Activated T-helper 1 cell treated with anti-CD3 and anti-CD28 coated beads, Interleukin-2, amount 50 U/mL, for 16 hours (primary cell): ENCODE measurements at places on chromosomes 6 and 20.

GRCh38 chr6:17986656-17987446, 584 bp downstream of the KIF13A start:
- DNase-seq: no peak

DNA sequence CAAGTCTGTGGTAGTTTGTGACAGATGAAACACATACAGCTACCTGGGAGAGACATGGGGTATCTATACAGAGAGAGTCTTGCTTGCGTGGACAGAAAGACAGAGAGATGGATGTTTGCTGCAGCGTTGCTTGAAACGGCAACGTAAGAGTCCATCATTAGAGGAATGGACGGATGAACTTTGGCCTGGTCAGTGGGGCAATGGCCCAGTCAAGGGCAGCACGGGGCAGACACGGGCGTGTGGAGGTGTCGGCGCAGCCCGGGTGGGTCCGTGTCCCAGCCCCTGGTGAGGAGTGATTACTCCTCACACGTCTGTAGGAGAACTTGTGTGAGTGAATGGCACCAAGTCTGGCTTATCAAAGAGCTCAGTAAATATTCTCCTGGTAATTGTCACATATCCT, 21.9 kb downstream of the DACT2 start:
- no peak for DNase-seq

GRCh38 chr6:49979584-49979983, 10.2 kb upstream of the DEFB113 start:
- no peak for DNase-seq

- DNase-seq: no peak
These were observed 10.5 kb downstream of the BCL2L1 start for GRCh38 chr20:31712112-31712553.

- no peak for DNase-seq
These were observed 50.8 kb downstream of the GRM4 start for GRCh38 chr6:34095136-34095505.

DNA sequence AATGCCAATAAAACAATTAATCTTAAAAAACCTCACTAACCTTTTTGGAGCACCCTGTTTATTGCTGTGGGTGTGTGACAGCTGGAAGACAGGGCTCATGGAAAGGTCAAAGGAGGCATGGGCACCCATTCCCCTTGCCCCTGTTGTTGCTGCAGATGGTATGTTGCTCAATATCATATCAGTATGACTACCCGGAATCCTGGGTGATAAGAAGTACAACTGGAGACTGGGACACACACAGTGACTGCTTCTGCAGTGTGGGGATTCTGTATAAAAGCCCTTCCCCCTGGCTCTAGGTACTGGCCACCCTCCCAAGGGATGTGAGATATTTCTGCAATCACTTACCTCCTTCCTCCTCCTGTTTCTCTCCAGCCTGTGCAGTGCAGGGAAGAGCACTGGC, 47.3 kb upstream of the IL20RA start:
- no peak for DNase-seq

- no peak for DNase-seq
These were observed 631.1 kb downstream of the COL12A1 start for GRCh38 chr6:74574794-74575193.

- DNase-seq: peak; percentile 54
These were observed 48.9 kb downstream of the ANKRD60 start for GRCh38 chr20:58179432-58180099.

- no peak for DNase-seq
These were observed 422 bp downstream of the NCR3 start for GRCh38 chr6:31592396-31592771.

DNA sequence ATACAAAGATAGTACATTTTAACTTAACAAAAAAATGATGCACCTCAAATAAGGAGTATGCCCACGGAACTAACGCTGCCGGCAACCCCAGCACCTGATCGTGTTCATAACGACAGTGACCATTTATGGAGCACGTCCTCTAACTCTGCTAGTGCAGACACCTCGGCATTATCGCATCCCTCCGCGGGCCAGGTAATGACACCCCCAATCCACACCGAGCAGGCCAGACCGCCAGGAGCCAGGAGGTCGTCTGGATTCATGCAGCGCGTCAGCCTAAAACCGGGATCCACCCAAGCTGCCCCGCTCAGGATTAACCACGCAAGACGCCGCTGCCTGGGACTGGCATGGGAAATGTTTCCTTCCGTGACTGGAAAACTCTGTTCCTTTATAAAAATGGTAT, 34.1 kb downstream of the DACT2 start:
- DNase-seq: no peak

DNA sequence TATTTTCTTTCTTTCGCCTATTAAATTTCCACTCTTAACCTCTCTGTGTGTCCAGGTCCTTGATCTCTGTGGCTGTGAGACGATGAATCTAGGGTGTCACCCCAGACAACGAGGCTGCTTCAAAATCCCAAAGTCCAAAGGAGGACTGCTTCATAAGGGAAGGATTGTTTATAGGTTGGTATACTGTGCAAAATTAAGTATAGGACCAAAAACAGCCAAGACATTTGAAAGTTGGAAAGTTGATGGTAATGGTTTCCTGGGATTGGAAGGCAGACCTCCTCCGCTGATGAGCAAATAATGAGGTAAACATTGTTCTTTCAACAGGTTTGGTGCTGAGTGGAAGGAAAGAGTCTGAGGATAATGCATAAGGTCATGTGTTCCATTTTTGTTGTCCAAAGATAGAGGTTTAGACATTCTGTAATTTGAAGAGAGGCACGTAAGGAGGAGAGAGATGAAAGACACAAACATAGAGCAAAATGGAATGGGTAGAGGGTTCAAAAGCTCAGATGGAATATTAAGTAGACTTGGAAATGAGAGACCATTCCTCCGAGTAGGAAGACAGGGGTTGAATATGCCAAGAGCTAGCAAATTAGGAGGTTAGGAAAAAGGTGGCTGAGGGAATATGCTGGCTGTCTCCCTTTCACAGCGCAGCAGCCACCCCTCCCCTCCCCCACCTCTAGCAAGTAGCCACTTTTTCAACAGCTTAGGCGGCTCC, 24.8 kb downstream of the ZNF311 start:
- DNase-seq: no peak

DNA sequence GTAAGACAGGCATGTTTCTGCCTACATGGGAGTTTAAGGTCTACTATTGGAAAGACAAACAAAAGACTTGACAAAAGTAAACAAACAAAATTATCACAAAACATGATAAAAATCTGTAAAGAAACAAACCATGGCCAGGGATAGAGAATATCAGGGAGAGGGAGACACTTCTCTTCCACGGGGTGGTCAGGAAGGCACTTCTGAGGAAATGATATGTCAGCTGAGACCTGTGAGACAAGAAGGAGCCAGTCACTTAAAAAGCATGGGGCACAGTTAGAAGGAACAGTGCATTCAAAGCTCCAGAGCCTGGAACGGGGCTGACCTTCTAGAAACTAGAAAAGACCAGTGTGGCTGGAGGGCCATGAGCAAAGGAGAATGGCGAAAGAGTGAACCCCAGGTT, 35.1 kb upstream of the SLC16A10 start:
- no peak for DNase-seq

GRCh38 chr6:13523826-13524622, 36.6 kb upstream of the GFOD1 start:
- no peak for DNase-seq

- DNase-seq: no peak
These were observed 141.8 kb downstream of the SIM1 start for GRCh38 chr6:100322886-100323285.

DNA sequence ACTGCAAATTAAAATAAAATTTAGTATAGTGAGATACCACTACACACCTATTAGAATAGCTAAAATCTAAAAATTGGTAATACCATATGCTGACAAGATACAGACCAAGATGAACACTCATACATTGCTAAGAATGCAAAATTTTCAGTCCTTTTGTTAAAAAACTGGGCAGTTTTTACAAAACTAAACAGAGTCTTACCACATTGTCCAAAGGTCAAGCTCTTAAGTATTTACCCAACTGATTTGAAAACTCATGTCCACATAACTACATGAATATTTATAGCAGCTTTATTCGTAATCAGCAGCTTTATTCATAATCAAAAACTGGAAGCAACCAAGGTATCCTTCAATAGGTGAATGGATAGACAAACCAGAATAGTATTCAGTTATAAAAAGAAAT, 10.0 kb downstream of the POLR3F start:
- no peak for DNase-seq

- DNase-seq: no peak
These were observed 40.1 kb downstream of the THEMIS start for GRCh38 chr6:127860723-127861122.

GRCh38 chr6:9540534-9541126, 874.2 kb downstream of the TFAP2A start:
- DNase-seq: no peak

DNA sequence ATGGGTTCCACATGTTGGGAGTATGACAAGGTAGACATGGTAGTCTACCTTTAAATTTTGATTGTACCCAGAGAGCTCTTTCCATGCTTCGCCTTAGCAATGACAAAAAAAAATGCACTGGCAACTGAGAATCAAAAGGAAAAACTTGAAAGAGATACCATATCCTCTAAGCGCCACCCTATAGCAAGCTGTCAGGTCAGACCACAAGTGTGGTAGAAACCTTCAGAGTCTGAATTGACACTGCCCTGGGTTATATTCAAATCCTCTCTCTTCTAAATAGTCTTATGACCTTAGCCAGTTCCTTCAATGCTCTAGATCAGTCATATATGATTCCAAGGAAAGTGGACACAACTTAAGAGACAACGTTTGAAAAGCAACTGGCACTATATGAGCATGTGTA, 45.6 kb upstream of the SMLR1 start:
- DNase-seq: no peak

DNA sequence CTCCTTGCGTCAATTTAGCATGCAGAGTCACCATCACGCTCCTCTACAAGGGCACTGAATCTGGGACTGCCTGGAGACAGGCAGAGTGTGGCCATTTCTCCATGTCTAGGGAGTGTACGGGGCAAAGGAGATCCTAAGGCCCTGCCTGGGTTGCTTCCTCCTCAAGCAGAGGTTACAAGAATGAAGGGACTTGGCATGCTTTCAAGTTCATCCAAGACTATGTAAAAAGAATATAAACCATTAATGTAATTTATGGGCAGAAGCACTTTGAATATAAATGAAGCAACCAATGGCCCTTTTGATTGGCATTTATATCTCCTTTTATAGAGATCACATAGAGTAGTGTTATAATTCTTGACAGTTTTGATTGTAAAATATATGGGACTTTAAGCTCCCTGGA, 137.5 kb downstream of the BTBD3 start:
- DNase-seq: no peak

DNA sequence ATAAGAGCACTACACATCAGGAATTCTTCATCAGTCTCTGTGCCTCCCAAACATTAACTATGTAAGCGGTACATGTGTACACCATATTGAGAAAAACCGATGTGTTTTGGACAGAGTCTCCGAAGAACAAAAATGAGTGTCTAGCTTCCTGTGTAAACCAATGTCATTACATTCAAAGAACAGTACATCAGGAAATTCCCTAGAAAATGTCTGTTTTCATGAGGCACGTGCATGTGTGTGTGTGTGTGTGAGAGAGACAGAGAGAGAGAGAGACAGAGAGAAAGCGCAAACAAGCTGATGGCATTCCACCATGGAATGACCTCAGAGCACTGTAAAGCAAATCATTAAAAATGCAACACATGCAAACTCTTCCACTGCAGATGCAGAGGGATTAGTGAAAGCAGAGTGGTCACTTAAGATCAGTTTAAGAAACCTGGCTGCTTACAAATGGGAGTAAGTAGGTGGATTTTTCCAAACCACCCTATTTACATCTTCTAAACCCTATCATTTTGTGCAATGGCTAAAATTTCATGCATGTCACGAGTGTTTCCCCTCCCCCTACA, 133.9 kb downstream of the HIVEP2 start:
- DNase-seq: no peak

DNA sequence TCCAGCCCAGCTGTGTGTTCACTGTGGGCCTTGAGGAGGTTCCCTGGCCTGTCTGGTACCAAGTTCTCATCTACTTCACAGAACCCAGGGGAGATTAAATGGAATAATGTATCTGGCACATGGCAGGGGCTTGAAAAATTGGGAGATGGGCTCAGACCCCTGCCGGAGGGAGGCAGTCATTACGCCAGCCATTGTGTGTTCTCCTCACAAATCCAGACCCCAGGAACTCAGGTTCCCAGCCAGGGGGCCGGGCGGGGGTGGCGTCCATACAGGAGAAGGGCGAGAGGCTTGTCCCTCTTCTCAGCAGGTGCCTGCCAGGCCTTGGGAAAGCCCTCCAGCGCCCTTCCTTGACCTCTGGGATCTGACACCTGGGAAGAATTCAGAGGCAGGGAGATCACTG, 8.1 kb downstream of the NOL4L start:
- DNase-seq: no peak

DNA sequence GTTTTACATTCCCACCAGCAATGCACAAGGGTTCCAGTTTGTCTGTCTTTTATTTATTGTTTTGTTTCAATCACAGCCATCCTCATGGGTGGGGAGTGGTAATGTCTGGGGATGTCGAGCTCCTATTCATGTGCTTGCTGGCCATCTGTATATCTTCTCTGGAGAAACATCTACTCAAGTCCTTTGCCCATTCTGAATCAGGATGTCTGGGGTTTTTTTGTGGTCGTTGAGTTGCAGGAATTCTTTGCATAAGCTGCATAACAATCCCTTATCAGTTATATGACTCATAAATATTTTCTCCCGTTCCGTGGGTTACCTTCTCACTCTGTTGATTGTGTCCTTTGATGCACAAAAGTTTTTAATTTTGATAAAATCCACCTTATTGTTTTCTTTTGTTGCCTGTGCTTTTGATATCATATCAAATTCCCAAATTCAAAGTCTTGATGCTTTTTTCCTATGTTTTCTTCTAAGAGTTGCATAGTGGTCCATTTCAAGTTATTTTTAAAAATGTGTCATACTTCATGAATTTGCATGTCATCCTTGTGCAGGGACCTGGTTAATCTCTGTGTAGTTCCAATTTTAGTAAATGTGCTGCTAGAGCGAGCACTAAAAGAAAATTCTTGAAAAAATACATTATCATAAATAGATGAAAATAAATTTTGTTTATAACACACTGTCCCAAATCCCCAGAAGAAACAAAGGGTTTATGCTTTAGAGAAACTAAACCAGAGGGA, 54.9 kb upstream of the PDE10A start:
- no peak for DNase-seq

DNA sequence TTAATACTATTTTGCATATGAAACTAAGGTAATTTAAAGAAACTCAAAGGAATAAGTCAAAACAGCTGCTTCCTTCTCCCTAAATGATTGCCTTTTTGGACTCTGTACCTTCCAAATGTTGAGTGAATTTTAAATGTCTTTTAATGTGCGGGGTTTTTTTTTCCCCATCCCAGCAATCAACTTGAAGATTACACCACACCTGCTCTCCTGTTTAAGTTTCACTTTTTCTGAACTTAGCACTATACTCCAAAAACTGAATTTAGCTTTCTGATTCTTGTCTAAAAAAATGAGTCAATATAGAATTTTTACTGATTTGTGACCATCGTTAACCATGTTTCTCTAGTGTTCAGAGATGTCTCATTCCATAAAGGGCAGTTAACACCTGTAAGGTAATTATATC, 220.8 kb upstream of the THEMIS start:
- DNase-seq: no peak

- DNase-seq: no peak
These were observed 250.7 kb upstream of the FAM83B start for GRCh38 chr6:54595844-54596243.
